Activated CD4-positive, alpha-beta T cell treated with anti-CD3 and anti-CD28 coated beads for 4 hours (primary cell): ENCODE measurements at places on chromosomes 4 and X.
A peak's percentile ranks its signal among the peaks of the same experiment; 100 is the strongest.

- DNase-seq, result no peak
Measured at GRCh38 chr4:70754470-70754869, 32.7 kb downstream of the RUFY3 start.

- no peak for DNase-seq
Measured at GRCh38 chrX:22139822-22140221, 107.7 kb downstream of the PHEX start.

DNA sequence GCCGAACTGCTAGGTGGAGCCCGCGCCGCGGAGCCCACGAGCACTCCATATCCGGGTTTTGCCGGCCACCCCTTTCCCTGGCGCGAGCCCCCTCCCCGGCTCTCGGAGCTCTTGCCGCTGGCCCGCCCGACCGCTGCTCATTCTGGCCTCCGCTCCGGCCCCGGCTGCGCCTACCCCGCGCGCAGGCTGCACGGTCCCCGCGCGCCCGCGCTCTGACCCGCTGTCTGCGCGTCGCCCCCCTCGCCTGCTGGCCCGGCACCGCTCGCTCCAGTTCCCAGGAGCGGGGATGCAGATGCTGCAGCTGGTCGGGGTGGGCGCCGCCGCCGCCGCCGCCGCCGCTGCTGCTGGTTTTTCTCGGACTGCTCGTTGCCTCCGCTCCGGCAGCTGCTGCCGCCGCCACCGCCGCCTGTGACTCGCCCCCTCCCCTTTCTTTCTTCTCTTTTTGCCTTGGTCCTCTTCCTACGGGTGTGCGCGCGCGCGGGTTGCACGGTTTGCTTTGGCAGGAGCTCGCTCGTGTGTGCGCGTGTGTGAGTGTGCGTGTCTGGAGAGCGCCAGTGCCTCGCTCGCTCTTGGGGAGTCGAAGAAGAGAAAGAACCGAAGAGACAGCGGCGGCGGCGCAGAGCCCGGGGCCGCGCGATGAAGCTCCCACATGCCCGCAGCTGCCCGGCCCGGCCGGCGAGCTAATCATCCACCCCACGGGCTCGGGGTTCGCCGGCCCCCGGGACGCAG, at the start of gene ADGRL3:
TSS of gene ADGRL3 (plus strand) at position 140 of the 729 bp plus-strand sequence.
- no peak for DNase-seq

- DNase-seq, result no peak
Measured at GRCh38 chrX:70439016-70439415, 5.6 kb upstream of the DLG3 start.

DNA sequence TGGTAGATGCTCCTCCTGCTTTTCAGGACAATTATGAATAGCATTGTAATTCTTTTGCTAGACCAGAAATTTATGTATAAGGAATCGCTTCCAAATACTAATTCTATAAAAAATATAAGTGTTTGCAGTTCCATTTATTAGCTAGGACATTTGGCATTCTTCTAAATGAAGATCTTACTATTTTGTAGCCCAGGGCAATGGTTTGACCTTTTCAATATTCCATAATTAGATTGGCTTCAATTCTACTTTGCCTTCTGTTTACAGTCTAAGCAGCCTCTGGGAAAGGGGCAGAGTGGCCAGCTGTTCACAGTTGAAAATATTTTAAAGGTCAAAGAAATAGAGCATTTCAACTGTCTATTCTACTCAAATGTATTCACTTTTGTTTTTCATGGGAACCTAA, 912.1 kb upstream of the GRIA3 start:
- DNase-seq, result no peak

DNA sequence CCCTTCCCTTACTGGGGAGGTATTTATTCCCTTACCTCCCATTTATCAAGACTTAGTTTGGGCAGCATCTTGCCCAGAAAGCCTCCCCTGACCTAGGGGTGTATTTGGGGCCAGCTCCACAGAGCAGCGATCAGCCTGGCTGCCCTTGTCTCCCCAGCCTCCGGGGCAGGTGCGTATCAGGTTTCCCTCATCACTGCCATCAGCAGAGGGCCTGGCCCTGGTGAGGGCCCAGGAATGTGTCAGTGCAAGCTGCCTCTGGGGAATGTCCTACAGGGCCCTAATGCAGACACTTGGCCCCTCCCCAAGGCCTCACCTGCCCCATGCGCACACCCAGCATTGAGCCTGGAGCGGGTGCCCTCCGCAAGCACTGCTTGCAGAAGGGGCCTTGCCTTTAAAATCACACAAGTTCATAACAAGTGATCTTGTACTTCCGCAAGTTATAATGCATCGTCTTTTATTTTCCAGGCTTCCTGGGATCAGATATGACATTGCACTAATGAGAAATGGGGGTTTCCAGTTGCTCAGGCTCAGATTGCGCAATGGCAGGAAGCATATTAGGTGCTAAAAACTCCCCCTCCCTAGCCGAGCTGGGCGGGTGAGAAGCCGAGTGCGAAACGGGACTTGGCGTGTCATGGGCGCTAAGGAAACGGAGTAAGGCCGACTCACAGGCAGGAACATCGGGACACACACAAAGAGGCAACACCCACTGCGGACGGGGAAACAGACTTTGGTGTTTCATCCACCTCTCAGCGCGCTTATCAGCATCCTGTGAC, 25.4 kb upstream of the AFAP1 start:
- DNase-seq, result peak; percentile 49

- DNase-seq, result no peak
Measured at GRCh38 chrX:149759824-149760223, 14.0 kb upstream of the HSFX1 start.

GRCh38 chrX:2620576-2620975, 70.5 kb upstream of the CD99 start:
- no peak for DNase-seq

- DNase-seq, result no peak
Measured at GRCh38 chr4:182143822-182144625, 99.2 kb upstream of the TENM3 start.
